ENCODE measurements at places on chromosomes 13 and 19.

- no peak for DNase-seq
Measured at GRCh38 chr13:65085977-65086376, 2144.2 kb downstream of the PCDH9 start.

GRCh38 chr19:42023121-42023942 is 29.3 kb upstream of the ATP1A3 start:
- DNase-seq = no peak

DNA sequence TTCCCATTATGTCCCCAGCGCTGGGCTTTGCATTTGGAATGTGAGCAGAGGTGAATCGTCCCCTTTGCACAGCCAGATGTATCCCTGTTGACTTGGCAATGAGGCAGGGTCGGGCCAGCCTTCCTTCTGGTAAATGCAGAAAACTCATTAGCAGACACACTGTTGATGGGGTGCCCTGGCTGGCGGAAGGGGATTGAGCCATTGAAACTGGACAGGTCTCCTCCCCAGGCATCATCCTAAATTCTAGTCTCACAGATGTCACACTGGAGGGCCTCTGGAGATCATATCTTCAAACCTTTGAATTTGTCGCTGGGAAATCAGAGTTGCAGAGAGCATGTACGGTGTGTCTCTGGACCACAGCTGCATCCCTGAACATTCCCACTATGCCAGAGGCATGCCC is 219.5 kb upstream of the TSHZ3 start:
- no peak for DNase-seq

- DNase-seq = no peak
Measured at GRCh38 chr13:87754097-87754496, 82.9 kb downstream of the SLITRK5 start.

- DNase-seq = no peak
Measured at GRCh38 chr19:46631481-46631880, 4.5 kb downstream of the GNG8 start.

DNA sequence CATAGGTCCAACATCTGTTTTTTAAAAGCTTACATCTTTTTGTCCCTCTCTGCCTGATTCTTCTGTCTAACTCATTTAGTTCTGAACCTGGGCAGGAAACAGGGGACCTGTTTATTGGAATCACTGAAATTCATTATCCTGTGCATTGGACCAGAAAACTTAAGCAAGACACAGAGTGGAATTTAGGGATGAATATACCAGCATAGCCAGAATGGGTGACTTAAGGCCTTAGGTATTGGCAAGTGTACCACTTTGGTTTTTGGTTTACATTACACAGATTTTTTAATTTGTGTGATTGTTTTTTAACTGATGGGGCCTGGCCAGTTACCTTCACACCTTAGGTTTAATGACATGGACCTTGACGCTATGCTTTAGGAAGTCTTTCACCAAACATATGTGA is 232.5 kb downstream of the GPC5 start:
- DNase-seq = no peak

DNA sequence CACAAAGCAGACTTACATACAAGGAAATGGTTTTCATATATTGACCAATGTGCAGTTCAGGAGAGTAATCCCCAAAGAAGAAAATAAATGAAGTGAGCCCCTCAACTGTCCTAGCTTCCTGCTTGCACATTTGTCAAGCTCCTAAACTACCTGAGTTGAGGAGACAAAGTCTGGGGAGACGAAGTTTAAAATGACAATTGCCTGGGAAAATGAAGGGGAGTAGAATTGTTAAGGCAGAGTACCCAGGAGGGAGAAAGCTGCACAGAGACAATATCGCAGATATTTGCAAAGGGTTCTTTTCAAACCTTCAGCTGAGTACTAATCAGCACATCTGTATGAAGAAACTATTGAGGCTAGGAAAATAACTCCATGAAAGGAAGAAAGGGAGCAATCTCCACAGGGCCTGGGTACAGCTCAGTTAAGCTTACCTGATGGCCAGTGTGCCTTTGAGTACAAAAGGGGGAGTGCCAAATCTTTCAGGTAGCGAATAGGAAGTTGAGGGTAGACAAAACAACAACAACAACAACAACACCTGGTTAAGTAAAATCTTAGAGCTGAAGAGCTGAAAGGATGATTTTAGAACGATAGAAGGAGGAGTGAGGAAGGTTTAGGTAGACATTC is 1700.1 kb upstream of the PRR20A start:
- DNase-seq = no peak

DNA sequence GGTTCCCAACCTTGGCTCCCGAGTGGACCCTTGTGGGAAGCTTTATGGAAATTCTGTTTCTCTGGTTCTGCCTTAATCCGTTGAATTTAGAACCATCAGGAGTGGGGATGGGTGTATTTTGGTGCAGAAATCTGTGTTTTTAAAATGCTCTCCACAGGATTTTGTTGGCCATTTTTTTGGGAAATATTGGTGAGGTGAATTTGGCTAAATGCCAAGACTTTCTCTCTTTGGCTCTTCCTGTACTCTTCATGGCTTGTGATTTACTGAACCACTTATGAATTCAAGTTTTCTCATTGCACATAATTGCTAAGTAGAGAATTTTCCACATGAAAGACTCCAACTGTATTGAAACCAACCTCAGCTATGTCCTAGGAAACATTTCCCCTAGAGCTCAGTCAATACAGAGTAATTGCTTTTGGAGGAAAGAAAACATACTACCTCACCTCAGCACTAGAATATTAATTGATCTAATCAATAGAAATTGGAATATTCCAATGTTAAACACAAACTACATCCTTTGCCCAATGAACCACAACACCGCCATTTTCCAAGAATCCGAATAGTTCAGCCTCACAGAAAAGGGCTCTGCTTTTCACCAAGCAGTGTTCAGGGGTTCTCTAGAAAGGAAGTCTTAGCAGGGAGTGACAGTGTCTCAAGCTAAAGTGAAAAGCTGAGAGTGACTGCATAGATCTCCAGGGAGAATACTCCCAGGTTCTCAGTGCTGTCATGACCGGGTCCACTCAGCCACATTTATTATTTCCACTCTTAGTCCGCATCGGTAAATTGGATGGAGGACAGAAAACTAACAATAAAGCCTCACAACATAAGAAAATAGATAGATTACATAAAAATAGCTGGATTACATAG is 60.3 kb downstream of the ERCC5 start:
- DNase-seq = no peak

- DNase-seq = no peak
Measured at GRCh38 chr13:27455331-27455855, 5.0 kb upstream of the MTIF3 start.

DNA sequence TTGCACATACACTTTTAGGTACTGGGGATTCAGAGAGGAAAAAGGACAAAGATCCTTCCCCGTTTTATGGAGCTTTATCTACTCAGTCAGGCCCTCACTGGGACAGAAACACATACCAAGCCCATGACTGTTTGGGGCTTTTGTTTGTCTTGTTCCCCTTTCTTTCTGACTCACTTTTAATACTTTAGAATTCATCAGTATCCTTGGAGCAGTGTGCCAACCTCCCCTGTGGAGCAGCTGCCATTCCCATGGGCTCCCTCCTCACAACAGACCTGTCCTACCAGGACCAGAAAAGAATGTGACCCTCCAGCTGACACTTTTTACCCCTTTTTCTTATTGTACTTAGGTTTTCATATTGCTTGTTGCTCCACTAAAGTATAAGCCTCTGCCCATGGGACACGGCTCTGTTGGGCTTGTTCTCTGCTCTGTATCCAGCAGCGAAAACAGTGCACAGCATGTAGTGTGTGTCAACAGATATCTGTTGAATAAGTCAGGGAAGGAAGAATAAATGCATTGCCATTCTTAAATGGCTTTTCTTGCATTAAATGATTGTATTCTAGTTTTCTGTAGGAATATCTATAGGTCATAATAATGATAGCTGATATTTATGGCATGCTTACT is 431.1 kb downstream of the EFNB2 start:
- peak; percentile 85 for DNase-seq

DNA sequence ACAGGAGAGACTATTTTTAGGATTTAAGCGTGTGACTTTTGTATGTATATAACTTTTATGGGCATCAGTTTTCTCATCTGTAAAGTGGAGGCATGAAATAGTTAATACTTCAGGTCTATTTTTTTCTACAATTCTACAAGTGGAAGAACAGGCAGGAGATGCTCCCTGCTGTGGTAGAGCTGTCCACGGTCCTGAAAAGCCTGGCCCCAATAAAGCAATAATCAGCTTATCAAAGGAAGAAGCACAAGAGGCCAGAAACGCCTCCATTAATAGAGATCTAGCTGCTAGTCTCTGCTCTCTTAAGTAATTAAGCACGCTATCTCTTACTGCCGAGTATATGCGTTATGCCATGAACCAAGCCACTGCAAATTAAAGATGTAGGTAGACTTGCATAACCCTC is 28.0 kb upstream of the WASF3 start:
- DNase-seq = peak; percentile 39

GRCh38 chr13:113061271-113061625 is 44.3 kb upstream of the F7 start:
- no peak for DNase-seq

DNA sequence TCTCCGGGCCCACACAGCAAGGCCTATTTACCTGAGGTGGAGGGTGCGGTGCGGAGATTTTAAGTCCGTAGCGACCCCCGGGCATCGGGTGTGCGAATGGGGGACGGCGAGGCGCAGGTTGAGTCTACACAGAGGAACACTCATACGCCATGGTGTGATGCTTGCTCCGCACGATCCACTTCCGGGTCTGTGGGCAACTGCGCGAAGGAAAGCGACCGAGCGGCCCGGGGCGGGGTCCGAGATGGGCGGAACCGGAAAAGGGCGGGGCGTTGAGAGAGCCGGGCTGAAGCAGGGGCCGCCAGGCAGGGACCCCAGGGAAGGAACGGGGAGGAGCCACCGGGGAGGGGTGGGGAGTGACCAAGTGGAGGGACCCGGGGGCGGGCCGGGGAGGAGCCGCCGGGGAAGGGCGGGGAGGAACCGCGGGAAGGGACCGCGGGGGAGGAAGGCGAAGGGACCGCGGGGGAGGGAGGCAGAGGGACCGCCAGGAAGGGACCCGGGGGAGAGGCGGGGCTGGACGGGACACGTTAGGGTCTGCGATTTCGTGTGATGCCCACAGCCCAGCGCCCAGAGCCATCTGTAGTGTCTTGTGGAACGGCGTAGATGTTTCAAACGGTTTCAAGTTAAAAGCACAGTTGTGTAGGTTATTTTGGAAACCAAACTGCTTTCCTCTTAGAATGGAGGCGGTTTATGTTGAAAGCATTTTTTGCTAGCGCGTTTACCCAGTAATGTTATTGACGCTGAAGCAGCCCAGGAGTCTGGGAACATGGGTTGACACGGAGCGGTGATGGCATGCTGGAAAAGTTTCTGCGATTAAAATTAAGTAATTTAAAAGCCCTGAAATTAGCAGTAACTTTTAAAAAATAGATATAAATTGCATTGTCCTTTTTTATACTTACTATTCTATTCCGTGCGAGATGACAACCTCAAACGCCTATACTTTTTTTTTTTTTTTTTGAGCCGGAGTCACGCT is at the start of gene ZNF160:
Gene ZNF160 (minus strand): TSS at position 189 of the 970 bp plus-strand sequence. CDS start 17,146 bp downstream, outside the sequence.
- peak; percentile 97 for DNase-seq

DNA sequence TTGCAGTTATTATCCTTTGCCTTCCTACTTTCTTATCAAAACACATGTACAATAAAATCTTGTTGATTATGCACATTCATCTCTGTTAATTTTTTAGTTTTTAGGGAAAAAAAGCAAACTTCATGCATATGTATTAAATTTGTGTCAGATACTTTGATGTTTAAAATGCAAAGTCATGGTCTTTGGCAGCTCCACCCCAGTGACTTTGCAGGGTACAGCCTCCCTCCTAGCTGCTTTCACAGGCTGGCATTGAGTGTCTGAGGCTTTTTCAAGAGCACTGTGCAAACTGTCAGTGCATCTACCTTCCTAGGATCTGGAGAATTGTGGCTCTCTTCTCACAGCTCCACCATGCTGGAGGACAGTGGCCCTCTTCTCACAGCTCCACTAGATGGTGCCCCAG is 1988.1 kb upstream of the PCDH20 start:
- no peak for DNase-seq

- no peak for DNase-seq
Measured at GRCh38 chr19:5138606-5139582, 170.0 kb downstream of the KDM4B start.

GRCh38 chr19:17090583-17090982 is 15.0 kb downstream of the MYO9B start:
- no peak for DNase-seq

DNA sequence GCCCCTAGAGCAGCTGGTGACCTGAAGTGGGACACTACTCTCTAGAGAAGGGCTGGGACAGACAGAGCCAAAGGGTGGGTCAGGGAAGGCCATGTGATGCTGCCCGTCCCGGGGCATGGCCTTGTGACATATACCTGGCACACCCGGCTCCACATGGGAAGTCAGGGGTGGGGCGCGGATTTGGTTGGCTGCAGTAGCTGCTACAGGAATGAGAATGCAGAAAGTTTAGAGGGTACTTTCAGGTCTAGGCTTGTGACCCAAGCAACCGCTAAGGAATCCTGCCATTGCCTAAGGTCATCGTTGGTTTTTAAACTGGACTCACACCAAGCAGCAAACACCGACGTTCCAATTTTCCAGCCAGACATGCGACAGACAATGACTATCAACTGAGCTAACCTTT is 25.9 kb downstream of the RCBTB2 start:
- peak; percentile 38 for DNase-seq

DNA sequence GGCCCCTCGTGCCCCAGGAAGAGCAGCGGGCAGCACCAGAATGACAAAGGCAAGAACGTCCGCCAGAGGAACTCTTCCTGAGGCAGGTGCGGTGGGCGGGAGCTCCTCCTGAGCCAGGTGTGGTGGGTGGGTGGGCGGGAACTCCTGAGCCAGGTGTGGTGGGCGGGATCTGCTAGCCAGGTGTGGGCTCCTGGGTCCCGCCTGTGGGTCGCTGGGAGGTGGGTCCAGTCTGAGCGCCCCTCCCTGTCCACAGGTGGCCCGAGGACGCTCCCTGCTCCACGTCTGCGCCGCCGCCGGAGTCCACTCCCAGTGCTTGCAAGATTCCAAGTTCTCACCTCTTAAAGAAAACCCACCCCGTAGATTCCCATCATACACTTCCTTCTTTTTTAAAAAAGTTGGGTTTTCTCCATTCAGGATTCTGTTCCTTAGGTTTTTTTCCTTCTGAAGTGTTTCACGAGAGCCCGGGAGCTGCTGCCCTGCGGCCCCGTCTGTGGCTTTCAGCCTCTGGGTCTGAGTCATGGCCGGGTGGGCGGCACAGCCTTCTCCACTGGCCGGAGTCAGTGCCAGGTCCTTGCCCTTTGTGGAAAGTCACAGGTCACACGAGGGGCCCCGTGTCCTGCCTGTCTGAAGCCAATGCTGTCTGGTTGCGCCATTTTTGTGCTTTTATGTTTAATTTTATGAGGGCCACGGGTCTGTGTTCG is 7.0 kb upstream of the HCN2 start:
- DNase-seq = no peak

DNA sequence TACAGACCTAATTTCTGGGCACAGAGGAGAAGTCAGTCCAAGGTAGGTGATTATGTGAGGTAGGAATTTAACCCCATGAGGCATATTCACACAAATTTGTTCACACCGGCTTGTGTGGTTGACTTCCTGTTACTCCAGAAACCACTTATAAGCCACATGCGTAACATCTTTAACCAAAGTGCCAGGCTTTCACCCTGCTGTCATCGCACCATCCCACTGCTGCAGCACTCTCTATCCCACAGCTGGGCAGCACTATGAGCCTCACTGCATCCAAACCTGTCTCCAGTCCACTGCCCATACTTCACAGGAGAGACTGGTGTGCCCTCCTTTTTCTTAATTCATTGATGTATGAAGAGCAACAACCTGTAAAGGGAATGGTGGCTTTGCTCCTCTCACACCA is 128.2 kb upstream of the ARGLU1 start:
- DNase-seq = no peak

- no peak for DNase-seq
Measured at GRCh38 chr13:51432576-51432975, 20.3 kb downstream of the INTS6 start.

GRCh38 chr13:103799028-103799427 is 732.8 kb upstream of the SLC10A2 start:
- DNase-seq = no peak
